Left kidney (tissue), 8 donors: ENCODE measurements at places on chromosomes 1 and 21. TPM values are rescaled to one million over a fixed set of nuclear protein-coding genes. Genes with fewer than 3 reads are reported as not detected.

DNA sequence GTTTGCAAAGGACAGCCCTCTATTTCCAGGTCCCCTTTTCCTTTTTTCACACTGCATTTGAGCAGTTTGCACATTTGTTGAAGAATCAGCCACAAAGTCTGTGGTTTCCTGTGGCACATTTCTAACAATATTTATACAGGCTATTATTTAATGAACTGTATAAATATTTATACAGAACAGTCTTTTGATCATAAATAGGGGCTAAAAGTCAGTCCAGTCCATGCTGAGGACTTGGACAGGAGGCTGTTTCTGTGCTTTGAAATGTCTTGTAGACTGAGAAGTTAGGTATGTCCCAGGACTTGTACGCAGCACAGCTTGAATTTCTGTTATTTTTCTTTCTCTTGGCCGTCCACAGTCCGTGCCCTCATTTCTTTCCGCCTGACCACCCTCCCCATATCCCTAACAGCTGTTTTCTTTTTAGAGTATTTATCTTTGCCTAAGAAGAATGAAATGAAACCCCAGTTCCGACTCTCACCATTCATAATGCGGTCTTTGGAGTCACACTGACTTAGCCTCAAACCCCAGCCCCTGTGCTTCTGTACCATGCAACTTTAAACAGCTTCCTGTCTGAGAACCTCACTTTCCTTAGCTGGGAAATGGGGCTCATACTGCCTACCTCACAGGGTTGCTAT is 19.7 kb downstream of the FGGY start:
- peak; percentile 71 for DNase-seq

GRCh38 chr1:53603431-53603830 is 135.5 kb downstream of the GLIS1 start:
- DNase-seq, result no peak

GRCh38 chr1:101846820-101847219 is 149.9 kb downstream of the OLFM3 start:
- peak; percentile 53 for DNase-seq

GRCh38 chr1:223731133-223731770 is 18.9 kb downstream of the CAPN2 start:
- no peak for DNase-seq

GRCh38 chr1:9717193-9718005 is 65.9 kb downstream of the PIK3CD start:
- DNase-seq, result peak; percentile 83

GRCh38 chr21:42493109-42494060 is 2.6 kb downstream of the RSPH1 start:
- DNase-seq, result no peak

- DNase-seq, result peak; percentile 44
These were observed 212.6 kb downstream of the TGFB2 start for GRCh38 chr1:218557731-218558130.

DNA sequence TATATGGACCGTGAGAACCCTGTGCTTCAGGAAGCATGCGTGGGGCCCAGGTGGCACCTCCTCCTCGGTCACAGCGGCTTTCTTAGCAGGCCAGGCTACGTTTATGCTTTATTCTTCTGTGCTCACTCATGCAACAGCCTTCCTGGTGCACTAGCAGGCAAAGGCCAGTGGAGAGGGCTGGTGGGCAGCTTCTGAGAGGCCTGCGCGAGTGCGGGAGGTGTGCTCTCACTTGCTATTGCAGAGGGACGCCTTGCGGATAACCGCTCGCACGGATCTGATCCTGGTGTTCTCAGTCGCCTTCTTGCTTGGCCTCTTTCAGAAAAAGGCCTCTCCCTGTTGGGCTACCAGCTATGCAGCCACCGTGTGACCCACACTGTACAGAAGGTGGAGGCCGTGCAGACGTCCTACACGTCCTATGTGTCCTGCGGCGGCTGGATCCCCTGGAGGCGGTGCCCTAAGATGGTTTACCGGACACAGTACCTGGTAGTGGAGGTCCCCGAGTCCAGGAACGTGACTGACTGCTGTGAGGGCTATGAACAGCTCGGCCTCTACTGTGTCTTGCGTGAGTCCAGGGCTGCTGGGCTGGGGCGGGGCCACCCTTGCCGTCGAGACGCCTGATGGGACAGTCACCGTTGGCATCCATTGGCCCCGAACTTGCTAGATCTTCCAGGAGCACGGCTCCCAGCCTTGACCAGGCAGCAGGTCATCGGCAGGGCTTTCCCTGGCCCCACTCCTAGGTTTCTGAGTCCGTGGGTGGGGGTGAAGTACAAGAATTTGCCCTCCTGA is 4.8 kb downstream of the UMODL1 start:
- no peak for DNase-seq

- no peak for DNase-seq
These were observed 27.1 kb upstream of the ZC3H11B start for GRCh38 chr1:219639876-219640577.

- DNase-seq, result peak; percentile 71
These were observed 161.5 kb downstream of the DNM3 start for GRCh38 chr1:172002725-172003345.

The PGLYRP3 gene
- polyA plus RNA-seq, result not detected
